ENCODE measurements at places on chromosomes 2 and 18.
A peak's percentile ranks its signal among the peaks of the same experiment; 100 is the strongest.

DNA sequence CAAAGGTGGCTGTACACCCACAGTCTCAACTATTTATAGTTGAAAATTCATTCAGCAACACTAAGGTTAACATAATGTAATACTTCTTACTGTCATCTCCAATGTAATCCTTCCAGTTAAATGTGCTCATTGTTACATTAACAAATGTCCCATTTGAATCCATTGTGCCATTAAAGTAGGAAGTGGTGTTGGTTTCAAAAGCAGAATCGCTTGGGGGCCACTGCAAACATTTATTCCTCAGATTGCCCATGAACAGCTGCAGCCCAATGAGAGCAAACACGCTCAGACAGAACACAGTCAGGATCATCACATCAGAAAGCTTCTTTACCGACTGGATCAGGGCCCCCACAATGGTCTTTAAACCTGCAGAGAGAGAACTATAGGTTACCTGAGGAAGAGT is 41.4 kb downstream of the SCN3A start:
- DNase-seq = no peak

DNA sequence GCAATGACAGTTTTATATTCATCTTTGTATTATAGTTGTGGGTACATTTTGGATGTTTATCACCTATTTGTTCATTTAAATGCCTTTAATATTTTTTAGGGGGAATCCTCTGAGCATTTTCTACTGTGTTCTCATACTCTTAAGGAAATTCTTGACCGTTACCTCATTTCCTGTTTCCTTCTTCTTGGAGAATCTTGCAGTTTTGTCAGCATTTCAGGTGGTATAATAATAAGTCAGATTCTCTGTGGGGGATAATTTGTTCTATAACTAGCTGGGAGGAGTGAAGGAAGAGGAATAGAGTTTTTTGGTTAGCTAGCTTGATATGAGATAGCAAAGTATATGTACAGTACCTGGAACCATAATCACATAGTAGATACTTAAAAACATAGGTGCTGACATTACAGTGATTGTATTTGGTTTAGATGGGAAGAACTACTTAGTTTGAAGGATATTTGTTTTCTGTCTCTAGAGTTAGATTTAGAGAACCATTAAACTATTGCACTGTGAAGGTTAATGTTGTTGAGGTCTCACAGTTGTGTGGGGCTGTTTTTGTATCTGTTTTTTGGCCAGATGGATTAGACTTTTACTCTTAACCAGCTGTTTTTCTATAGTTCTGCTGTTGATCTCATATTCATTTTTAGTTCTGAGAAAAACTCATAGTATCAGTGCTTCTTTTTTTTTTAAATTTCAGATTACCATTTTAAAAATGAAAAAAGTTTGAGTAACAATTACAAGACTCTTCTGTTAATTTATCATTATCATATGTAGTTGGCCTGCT is 14.2 kb downstream of the MTX2 start:
- peak; percentile 17 for DNase-seq

DNA sequence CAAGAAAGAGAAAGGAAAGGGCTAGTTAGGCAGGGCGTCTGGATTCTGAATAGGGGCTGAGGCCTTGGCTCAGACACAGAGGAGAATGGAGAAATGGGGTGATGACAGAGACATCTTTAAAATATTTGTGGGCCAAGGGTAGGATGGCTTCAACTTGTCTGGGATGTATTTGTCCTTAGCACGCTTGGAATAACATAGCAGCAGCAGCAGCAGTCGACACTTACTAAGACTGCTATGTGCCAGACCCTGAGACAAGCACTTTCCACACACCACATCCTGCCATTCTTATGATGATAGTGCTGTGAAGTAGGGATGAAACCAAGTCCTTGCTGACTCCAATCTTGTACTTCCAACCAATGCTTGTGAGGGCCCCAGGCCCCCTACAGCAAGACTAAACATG is 2.6 kb downstream of the IL1RL1 start:
- no peak for DNase-seq

DNA sequence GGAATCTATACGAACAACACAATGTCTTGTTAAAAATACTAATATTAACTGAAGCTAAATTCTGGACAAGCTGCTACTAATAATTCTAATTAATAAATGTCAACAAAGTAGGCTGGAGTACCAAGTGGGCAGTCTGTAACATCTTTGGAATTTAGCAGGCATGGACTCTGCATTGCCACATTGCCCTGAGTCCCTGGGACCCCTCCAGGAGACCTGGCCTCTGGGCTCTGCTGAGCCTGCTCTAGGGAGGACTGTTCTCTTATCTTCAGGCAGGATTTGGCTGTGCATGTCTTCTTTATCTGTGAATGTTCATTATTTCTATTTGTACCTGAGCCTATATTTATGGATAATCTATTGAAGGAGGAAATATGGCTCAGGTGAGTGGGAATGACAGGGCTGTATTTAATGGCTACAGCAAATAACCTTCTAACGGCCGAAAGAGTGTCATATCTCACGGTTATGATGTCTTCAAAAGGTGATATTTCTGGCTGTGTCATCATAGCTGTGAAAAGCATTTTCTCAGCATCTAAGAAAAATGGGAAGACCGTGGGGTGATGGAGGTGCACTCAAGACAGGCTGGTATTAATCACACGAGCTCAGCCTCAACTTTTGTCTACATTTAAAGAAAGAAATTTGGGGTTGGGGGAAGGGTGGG is 28.6 kb upstream of the SETBP1 start:
- no peak for DNase-seq

DNA sequence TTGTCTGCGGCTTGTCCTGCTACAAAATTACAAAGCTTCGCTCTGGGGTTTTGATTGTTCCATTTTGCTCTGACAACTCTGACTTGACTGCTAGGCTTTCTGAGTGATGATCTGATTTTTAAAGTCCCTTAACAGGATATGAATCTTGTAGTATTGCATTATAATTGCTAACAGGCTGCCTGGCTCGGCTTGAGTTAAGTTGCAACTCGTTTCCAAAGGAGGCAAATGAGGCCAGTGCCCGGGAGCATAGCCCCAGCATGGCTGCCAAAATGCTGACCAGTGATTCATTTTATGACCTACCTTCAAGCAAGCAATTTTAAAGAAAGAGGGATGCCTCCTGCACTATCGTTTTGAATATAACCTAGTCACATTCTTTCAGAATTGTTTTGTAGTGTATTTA is 135.4 kb downstream of the COL6A3 start:
- no peak for DNase-seq

DNA sequence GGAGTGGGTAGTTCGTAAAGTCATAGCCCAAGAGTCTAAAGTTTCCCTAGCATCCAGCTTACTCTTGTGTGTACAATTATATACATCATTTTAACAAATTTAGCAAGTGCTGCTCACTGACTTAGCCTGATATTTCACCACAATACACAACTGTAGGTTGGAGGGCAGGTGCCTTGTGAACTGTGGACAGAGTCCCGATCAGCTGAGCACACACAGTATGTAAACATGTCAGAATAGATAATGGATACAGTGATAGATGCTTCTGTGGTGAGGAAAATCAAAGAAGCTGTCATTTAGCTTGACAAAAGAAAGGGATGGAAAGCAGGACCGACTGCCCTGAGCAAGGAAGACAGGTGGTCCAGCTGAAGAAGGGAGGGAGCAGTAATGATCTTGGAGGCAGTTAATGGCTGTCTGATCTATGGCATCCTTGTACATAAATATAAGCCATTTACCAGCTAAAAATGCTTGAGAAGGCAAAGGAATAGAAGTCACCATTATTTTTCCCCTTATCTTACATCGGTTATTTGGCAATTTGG is 372.8 kb upstream of the UBE2E3 start:
- no peak for DNase-seq

- no peak for DNase-seq
Measured at GRCh38 chr2:149006883-149007543, 31.5 kb upstream of the LYPD6B start.

- DNase-seq = no peak
Measured at GRCh38 chr18:37516361-37516853, 49.2 kb downstream of the CELF4 start.

DNA sequence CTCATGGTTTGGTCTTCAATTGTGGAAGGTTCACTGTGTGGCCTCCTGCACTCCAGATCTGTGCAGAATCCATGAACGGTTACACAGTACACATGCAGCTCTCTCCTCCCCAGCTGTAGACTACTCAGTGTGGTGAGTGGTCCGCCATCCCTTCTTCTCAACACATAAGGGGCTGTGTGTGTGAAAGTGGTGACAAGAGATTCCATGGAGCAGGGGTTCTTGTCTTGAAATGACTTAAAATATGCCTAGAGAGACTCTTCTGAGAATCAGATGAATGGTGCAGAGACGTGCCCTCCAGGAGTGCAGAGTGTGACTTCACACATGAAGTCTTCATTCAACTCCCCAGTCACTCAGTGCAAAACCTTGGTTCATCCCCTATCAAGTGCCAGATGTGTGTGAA is 151.0 kb upstream of the COPS8 start:
- DNase-seq = no peak

- no peak for DNase-seq
Measured at GRCh38 chr18:61908661-61909060, 15.9 kb upstream of the RNF152 start.

- DNase-seq = peak; percentile 99
Measured at GRCh38 chr2:98465456-98466226, 21.0 kb downstream of the INPP4A start.

GRCh38 chr2:64168756-64169155 is 24.5 kb upstream of the PELI1 start:
- DNase-seq = no peak

DNA sequence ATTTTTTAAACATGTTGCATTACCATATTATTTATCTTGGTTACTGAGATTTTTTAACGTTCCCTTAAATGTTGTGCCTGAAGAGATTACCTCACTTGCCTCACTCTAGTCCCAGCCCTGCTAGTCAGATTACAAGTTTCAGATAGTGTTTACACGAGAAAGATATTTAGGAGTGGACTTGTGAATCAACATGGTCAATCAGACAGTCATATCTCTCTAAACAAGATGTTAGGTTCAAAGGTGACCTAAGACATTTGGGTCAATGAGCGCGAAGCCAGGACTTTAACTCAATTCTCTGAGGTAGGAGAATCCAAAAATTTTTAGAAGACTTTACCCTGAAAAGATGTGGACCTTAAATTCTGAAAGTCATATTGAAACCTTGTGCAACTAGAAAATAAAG is 14.8 kb upstream of the CALCRL start:
- no peak for DNase-seq

DNA sequence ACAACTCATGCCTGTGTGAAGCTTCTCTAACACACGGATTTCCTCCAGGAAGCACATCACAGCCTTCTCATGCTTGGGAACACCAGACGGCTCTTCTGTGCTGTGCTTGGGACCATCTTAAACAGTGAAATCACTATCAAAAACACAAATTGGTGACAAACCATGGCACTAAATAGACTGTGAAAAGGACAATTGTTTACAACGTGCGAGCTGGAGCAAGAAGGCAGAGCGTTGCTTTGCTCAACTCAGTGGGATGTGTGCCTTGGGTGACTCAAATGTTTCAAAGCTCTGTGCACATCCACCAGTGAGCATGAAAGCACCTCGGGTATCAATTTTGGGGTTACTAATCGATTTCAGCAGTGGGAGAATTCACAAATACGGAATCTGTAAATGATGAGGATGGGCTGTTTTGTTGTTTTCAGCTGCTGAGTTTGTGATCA is 182.4 kb upstream of the ARL4C start:
- DNase-seq = no peak

- DNase-seq = no peak
Measured at GRCh38 chr2:223929571-223930102, 15.5 kb downstream of the WDFY1 start.

DNA sequence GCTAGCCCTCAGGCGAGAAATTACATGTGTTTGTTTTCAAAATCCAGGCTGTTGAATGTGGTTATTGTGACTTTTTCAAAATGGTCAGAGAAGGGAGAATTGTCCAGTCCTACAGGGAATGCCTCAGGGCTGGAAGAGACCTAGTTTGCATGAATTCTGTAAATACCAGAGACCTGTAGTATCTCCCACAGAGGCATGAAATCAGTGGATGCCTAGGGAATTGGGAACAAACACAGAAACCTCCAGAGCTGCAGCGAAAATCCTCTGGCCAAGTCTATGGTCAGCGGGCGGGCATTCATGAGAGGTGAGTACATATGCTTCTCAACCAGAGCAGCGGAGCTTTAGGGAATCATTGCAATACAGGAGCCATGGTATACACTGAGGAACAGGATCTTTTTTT is 1596.5 kb upstream of the NXPH2 start:
- DNase-seq = no peak

DNA sequence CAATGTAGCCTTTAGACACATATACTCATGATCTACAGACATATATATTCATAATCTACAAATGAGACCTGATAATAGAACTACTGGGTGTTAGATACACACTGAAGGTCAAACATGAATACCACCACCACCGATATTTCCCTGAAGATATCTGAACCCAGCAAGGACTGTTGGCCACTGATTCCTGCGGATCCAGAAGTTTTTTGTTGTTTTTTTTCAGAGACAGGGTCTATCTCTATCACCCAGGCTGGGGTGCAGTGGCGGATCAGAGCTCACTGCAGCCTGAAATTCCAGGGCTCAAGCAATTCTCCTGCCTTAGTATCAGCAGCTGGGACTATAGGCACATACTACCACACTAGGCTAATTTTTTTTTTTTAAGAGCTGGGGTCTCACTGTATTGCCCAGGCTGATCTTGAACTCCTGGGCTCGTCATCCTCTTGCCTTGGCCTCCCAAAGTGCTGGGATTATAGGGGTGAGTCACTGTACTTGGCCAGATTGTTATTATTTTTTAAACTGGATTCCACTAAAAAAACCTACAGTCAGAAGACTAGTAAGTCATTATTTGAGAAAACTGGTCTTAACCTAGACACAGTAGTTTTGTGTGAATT is 1.8 kb downstream of the METTL5 start:
- no peak for DNase-seq

- peak; percentile 70 for DNase-seq
Measured at GRCh38 chr18:48641981-48642380, 103.2 kb downstream of the CTIF start.

DNA sequence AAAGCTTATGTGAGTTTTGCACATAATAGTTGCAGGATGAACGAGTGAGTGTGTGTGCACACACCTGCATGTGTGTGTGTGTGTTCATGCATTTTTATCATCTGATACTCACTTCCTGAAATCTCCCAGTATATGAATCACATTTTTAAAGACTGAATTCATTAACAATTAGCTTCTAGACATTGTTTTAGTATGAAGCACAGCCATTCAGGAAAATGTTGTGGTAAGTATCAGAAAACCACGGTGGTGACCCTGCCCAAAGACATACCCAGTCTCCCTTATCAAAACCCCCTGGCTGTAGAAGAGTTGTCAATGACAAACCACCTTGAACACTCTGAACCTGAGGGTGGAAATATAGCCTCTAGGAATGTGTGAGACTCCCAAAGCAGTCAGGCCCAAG is 220.8 kb downstream of the ALK start:
- no peak for DNase-seq

DNA sequence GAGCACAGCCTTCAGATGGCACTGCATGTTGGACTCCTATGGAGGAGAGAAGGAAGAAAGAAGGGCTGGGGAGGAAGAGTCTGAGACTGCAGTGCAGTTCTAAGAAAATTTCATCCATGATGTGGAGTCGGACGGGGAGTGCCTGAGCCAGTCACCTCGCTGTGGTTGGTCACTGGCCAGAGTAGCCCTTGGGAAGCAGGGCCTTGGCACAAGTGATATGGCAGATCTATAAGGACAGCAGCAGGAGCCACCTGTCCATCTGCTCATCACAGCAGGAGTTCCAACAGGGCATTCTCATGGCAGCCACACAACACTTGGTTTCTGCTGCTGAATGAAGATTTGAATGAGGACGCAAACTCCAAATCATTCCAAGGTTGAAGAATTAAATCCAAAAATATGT is 314.8 kb downstream of the CYP26B1 start:
- DNase-seq = no peak

- DNase-seq = peak; percentile 64
Measured at GRCh38 chr2:36965751-36966369, 476 bp downstream of the STRN start.

- no peak for DNase-seq
Measured at GRCh38 chr18:74356959-74357358, 41.3 kb downstream of the C18orf63 start.

All from NCI-H2171 treated with DMSO at 0.1 percent for 48 hours (cell line).